ENCODE measurements at places on chromosomes 11 and 22.

DNA sequence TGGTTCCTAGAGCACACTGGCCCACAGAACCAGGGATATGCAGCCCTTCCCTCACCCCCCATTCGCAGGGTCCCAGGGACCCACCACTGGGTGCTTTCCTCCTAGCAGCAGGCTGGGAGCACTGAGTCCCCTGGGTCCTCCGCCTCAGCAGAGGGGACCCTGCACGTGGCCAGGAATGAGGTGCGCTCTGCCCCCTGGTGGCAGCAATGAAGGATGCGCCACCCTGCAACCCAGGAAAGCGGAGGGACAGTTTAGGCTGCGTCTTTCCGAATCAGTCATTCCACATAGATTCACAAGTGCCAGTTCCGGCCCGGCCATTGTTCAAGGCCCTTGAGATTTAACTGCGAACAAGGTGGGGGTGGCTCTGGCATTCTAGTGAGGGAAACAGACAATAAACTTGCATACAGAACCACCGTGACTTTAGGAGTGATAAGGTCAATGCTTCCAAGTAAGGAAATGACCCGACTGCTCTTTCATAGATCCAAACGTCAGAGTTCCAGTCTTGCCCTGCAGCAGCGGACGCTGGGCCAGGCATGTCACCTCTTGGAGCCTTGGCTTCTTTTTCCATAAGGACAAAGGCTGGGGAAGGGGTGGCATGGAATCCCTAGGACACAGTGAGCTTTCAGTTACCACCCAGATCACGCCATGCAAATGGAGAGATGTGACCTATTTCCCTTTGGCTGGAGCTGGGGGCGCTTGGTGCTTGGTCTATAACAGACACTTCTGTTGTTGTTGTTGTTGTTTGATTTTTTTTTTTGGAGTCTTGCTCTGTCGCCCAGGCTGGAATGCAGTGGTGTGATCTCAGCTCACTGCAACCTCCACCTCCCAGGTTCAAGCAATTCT, 7.7 kb downstream of the RIN1 start:
- peak; percentile 91 for DNase-seq

DNA sequence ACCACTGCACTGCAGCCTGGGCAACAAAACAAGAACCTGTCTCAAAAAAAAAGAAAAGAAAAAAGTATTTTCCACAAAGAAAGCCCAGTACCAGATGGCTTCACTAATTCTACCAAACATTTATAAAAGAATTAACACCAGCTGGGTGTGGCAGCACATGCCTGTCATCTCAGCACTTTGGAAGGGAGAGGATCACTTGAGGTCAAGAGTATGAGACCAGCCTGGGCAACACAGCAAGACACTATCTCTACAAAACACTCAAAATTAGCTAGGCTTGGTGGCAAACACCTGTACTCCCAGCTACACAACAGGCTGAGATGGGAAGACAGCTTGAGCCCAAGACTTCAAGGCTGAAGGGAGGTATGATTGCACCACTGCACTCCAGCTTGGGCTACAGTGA, 20.1 kb downstream of the RSF1 start:
- peak; percentile 31 for DNase-seq

- DNase-seq: peak; percentile 65
Observed at GRCh38 chr22:24402460-24403192, 24.8 kb upstream of the ADORA2A start.

DNA sequence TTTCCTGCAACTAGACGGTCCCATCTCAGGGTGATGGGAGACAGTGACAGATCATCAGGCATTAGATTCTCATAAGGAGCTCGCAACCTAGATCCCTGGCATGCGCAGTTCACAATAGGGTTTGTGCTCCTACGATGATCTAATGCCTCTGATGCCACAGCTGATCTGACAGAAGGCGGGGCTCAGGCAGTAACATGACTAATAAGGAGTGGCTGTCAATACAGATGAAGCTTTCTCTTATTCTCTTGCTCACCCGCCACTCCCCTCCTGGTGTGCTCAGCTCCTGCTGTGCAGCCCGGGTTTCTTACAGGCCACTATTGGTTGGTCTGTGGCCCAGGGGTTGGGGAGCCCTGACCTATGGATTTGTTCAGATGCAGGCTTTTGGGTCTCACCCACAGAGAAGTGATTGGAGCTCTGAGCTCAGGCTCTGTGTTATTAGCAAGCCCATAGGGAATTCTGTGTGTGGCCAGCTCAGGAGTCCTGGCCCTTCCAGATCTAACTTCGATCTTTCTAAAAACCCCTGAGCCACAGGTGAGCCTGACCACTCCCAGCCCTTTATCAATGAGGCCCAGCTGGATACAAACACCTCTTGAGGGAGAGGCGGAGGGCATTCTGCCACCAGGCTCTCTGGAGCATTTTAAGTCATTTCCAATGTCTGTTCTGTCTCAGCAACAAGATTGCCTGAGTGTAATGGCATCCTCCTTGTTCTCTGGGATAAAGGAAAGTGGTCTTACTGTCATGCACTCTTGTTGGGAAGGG, 351.8 kb downstream of the BUD13 start:
- DNase-seq: peak; percentile 12

DNA sequence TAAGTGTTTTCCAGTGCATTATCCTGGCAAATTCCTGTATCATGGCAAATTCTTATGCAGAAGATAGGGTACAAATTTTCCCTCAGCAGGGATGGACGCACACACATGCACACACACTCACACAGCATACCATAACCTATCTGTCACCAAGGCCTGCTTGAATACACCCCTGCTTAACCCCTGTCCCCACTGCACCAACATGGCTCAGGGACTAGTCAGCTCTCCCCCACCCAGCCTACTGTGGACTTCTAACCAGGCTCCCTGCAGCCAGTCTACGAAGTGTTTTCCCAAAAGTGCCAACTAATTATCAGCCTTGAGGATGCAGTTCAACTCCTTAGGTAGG, 63.1 kb downstream of the RAB30 start:
- no peak for DNase-seq

DNA sequence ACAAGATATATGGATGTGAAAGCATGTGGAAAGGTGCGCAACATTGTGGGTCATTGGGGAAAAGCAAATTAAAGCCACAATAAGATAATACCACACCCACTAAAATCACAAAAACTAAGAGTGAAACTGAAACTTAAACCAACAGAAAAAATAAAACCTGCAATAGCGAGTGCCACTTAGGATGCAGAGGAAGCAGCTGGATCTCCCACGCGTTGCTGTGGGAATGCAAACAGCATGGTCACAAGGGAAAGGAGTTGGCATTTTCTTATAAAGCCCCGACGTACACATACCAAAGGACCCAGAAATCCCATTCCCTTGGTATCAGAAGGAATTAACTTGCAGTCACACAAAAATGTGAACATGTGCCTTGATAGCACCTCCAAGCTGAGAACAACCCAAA, 712.0 kb downstream of the TBC1D22A start:
- DNase-seq: peak; percentile 13

GRCh38 chr11:93279851-93280347, 50.6 kb upstream of the DEUP1 start:
- DNase-seq: no peak

DNA sequence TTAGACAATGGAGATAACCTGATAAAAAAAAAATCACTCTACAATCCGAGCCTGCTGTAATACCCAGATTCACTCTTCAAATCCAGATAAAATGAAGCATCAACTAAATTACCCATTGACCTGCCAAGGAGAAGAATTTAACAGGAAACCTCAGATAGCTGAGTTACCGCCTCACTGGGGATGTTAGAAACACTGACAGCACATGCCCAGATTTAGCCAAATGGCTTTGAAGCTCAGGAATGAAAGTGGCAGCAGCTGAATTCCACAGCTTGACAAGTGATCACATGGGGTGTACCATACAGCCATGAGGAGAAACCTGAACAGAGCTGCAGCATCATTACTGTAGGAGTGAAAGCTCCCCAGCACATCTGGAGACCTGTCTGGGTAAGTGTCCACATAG, 807.6 kb downstream of the DLG2 start:
- DNase-seq: no peak

DNA sequence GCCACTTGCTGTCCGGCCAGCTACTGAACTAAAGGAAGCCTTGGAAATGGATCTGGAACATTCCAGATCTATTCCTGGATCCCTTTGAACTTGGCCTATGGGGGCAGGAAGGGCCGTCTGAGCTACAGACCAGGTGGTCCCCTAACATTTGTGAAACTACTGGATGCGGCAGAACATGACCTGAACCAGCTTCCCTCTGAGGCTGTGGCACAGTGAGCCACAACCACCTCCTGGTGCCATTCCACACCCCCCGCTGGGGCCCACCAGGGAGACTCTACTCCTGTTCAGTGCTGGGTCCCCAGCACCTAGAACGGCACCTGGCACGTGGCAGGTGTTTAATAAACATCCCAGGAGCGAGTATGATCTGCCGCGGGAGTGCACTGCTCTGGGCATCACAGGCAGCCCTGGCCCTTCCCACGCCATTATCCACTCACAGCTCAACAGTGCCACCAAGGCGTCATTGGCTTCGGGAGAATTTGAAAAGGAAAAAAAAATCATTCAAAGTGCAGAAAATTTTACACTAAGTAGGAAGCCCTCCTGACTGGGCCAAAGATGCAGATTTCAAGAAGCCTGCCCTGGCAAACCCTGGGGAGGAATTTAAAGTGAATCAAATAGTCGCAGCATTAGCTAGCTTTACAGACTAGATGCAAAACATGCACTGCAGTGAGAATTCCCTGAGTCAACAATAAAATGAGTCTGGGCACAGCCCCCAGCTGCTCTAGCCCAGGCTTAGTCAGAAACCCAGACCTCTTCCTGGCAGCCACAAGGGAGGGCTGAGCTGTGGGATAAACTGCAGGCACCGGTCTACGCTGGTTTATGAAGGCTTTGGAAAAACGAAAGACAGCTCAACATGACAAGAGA, 14.3 kb upstream of the EFCAB6 start:
- DNase-seq: peak; percentile 26

DNA sequence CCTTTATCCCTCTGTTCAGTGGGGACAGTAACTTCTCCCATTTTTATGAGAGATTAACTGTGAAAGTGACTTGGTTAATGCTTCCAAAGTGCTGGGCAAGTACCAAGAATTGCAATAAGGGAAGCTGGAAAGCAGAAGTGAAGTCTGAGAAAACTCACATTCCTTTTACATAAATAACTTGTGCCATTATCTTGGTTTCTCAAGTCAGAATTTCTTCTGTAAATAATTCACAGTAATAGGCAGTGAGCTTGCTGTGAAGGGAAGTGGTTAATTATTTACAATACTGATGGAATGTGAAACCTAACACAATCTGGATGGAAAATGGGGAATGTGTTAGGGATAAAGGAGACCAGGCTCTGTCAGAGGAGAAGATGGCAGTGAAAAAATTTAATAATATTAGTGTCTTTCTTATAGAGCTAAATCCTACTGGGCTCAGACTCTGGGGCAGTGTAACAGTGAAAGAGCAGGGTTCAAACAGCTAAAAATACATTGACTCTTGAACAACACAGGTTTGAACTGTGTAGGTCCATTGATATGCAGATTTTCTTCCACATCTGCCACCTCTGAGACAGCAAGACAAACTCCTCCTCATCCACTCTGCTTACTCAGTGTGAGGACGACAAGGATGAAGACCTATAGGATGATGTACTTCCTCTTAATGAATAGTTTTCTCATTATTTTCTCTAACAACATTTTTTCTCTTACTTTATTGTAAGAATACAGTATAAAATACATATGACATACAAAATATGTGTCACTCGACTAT, 251.5 kb upstream of the ISX start:
- no peak for DNase-seq

DNA sequence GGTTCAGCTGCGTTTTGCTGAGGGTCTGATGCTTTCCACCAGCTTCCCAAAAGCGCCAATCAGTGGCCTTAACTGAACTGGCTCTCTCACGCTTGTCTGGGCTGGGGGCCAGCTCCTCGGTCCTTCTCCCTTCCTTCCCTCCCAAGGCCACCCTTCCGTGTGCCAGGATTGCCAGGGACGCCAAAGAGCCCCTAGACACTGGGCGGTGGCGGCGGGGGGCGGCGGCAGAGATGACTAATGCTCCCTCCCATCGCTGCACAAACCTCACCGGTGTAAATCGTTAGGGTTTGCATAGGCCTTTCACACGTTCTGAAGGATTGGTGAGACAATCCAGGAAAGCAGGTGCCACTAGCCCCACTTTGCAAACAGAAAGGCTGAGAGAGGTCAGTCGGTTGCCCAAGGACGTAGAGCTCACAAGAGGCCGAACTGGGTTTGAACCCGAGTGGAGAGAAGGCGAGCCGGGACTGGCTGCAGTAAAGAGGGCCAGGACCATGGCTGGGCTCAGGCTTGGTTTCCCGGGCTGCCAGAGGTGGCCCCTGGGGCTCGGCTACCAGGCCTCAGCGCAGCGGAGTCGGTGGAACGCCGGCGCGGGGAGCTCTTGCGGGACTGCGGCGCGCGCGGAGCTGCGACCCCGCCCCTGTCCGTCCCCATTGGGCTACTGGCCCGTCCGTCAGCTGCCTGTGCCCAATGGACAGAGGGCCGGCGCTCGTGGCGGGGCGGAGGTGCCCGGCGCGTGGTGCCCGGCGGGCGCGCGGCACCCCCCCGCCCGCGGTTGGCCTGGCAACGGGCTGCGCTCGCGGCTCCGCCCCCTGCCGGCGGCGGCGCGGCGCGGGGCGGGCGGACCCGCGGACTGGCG, 589 bp upstream of the GNAZ start:
- peak; percentile 83 for DNase-seq

DNA sequence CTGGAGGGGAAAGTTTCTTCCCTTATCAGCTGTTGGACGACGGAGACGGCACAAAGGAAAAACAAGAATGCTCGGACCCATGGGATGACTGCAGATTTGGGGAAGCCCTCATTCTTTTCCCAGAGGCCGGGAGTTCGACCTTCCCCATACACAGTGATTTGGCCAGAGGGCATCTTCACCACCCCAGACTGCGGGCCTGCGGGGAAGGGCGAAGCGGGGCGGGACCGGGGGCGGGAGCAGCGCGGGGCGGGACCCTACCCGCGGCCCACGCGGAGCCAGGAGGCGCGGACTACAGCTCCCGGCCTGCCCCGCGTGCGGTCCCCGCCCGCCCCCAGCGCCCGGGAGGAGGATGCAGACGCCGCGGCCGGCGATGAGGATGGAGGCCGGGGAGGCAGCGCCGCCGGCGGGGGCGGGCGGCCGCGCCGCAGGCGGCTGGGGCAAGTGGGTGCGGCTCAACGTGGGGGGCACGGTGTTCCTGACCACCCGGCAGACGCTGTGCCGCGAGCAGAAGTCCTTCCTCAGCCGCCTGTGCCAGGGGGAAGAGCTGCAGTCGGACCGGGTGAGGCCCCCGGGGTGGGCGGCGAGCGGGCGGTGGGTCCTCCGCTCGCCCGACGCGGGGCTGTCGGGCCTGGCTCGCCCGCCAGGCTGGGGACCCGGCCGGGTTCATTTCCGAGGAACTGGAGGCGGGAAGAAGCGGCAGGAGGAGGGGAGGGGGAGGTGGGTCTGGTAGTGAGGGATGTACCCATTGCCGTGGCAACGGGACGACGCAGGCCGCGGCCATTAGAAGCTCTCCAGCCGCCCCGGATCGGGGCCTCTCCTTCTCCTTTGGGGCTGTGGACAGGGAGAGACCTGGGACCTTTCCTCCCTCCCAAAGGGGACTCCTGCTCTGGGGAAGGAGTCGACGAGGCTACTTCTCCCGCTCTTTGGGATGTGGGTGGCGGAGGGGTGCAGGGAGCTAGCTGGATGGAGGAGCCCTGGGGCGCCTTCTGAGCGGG, at the start of gene KCTD17:
Gene KCTD17, plus strand, starts transcription at position 352 of the 995 bp plus-strand sequence. Its CDS starts 19 bp downstream, at position 371.
- peak; percentile 48 for DNase-seq
